ENCODE measurements at places on chromosomes 5 and 9. TPM values are rescaled to one million over a fixed set of nuclear protein-coding genes. Genes with fewer than 3 reads are reported as not detected.

Gene ADGRD2
- total RNA-seq = not detected

Gene FGF1
- 0.03 TPM for total RNA-seq

Gene EMB
- 12.7 TPM for total RNA-seq

Gene MOB3B
- not detected for total RNA-seq

Gene SPINK5
- total RNA-seq = not detected

Gene SHOC1
- total RNA-seq = not detected

Gene MROH2B
- total RNA-seq = not detected

- DNase-seq = no peak
Observed at GRCh38 chr9:116030517-116030916, 123.1 kb upstream of the PAPPA start.

DNA sequence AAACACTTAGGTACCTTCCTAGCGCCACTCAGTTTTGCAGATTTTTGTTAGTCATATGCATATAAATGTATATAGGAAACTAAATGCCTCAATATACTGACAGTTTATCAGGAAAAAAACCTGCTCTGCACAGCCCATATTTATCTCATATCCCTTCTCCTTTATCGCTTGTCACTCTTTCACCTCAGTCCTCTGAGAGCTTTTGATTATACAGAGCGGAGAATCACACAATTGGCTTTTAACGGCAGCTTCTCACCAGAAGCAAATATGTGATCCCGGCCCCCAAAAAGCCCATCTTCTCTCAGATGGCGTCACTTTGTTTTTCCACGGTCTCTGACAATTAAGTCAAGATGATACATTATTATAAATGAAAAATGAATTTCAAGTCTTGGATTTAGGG, 362.6 kb downstream of the DNAH5 start:
- no peak for DNase-seq

- DNase-seq = no peak
Observed at GRCh38 chr5:30343707-30344106, 849.8 kb upstream of the CDH6 start.

DNA sequence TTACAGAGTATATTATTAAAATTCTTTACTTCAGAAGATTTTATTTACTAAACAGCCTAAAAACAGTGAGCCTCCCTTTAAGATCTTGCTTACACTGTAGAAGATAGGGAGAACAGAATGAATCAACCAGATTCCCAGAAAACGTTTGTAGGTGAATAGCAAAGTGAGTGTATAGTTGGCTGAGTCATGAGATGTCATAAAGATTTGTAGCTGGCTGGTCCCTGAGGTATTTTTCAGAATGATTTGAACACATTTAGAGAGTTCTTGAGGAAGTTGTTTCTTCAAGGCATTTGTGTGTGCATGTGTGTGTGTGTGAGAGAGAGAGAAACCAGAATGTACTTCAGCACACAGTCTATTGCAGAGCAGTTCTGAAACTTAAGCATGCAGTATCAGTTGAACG, 159.4 kb upstream of the PRR16 start:
- no peak for DNase-seq

DNA sequence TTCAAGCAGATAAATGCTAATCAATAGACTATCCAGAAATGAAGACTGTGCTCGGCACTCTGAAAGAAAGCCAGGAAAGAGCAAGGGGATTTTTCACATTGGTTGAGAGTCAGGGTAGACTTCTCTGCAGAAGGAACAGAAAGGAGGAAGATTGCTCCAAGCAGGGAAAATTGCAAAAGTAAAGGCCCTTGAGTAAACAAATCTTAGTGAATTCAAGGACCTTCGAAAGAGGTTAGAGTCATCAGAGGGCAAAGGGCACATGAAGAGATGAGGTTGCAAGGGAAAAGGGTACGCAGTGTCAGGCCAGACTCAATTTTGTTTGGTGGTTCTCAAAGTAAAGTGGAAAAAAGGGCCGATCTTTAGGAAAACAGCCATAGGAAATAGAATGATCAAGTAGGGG, 157.6 kb upstream of the RAI14 start:
- no peak for DNase-seq

- no peak for DNase-seq
Observed at GRCh38 chr5:151868451-151868850, 56.2 kb downstream of the GLRA1 start.
